ENCODE measurements at places on chromosomes 5 and 9.

DNA sequence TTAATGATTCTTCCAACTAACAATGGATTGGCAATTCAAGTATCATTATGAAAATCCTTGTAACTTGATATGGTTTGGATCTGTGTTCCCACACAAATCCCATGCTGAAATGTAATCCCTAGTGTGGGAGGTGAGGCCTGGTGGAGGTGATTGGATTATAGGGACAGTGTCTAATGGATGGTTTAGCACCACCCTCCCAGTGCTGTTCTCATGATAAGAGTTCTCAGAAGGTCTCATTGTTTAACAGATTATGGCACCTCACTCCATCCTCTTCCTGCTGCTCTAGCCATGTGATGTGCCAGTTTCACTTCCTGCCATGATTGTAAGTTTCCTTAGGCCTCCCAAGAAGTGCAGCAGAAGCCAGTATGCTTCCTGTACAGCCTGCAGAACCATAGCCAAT, 1116.2 kb upstream of the EDIL3 start:
- DNase-seq: peak; percentile 18

GRCh38 chr9:81461196-81461595, 228.2 kb downstream of the TLE1 start:
- DNase-seq: no peak

- DNase-seq: peak; percentile 83
Observed at GRCh38 chr5:169637085-169637548, at the start of gene DOCK2. TSS of gene DOCK2 (plus strand) at chr5:169637275. CDS start at chr5:169637327, 52 bp downstream.

- no peak for DNase-seq
Observed at GRCh38 chr5:91176288-91177016, 206.7 kb downstream of the ARRDC3 start.

- DNase-seq: no peak
Observed at GRCh38 chr9:431701-432100, 217.0 kb downstream of the DOCK8 start.

GRCh38 chr9:27126670-27127069, 17.6 kb downstream of the TEK start:
- DNase-seq: no peak

DNA sequence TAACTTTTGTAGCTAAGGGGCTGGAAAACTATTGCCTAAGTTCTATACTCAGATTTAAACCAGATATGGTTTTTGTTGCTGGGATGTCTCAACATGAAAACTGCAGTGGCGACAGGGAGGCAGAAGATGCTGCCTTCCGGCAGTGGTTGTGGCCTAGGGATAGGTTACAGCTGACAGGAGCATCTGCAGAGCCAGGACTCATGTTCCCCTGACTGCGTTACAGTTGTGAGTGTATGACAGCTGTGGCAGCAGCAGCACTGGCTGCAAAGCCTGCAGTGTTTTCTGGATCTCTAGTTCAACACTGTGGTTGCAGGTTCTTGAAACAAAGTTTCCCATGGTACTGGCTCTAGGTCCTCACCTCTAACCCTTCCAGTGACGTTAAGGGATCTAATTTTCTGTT, 498.8 kb upstream of the CDH18 start:
- no peak for DNase-seq

DNA sequence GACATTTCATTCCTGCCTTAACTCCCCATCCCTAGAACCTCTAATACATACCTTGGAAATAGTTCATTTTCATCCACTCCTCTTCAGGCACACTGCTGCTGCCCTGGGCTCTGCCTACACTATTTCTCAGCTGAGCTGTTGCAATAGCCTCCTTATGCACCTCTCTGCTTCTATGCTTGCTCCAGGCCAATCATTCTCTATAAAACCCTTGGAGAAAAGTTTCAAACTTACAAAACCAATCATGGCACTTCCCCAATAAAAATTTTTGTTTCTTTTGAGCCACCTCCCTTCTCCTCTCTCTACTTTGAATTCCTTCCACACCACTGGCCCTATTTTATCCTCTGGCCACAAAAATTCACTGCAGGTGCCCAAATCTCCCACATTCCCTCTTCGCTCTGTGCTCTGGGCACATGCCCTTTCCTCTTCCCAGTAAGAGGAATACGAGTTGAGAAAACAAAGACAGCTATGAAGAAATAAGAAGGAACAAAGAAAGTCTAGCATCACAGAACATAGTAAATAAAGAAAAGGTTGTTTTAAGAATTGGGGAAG, 301.4 kb downstream of the ELAVL2 start:
- no peak for DNase-seq

- peak; percentile 73 for DNase-seq
Observed at GRCh38 chr5:171116719-171117118, 192.3 kb upstream of the TLX3 start.

GRCh38 chr5:129137637-129138036, 43.1 kb downstream of the ISOC1 start:
- no peak for DNase-seq

DNA sequence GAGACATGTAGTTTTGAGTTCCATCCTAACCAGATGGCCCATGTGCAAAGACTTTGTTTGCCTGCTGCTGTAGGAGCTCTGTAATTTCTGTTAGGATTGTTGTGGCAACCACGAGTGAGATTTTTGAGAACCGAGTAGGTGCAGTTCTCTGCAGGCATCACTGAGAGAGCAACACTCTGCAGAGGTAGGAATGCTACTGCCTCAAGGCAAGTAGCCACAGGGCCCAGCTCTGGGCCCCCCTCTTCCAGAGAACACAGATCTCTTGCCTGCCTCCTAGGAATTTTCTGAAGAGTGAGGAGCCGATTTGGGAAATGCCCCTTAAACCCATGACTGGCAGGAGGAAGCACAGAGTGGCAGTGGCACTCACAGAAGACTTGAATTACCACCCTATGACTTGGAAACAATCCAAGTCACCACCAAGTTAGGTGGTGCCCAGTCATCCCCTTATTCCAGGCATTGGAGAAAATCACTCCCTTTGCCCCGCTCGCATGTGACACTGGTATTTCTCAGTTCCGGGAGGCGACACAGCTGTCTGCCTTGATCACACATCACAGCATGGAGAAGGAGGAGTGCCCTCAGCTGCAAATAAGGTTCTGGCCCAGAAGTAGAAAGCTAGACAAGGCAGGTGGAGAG, 52.5 kb upstream of the SLC2A8 start:
- DNase-seq: no peak

DNA sequence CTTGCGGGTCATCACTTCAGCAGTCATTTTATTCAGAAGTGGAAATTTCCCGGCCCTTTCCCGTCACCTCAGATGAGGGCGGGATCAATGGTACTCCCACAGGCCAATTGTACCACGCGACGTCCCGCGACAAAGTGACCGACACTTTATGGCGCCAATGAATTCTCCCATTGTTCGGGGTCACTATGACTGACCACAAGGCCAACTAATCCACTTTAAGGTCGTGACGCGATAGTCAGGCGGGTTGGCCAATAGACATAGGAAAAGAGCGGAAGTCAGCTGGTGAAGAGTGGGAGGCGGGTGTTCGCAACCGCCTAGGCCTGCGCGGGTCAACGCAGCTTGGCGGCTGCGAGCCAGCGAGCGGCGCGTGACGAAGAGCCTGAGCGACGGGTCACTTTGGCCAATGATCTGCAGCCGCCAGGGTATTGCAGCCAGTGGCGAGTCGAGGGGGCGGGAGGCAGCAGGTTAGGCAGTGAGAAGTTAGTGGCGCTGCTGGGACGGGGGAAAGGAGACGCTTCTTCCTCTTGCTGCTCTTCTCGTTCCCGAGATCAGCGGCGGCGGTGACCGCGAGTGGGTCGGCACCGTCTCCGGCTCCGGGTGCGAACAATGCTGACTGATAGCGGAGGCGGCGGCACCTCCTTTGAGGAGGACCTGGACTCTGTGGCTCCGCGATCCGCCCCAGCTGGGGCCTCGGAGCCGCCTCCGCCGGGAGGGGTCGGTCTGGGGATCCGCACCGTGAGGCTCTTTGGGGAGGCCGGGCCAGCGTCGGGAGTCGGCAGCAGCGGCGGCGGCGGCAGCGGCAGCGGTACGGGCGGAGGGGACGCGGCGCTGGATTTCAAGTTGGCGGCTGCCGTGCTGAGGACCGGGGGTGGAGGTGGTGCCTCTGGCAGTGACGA, at the start of gene ANKHD1:
Gene ANKHD1 (plus strand): TSS at position 472 of the 896 bp plus-strand sequence. CDS start 135 bp downstream, at position 607.
- DNase-seq: peak; percentile 100

- no peak for DNase-seq
Observed at GRCh38 chr5:148511810-148512347, 128.1 kb downstream of the FBXO38 start.

- peak; percentile 45 for DNase-seq
Observed at GRCh38 chr5:41722359-41722950, 147.8 kb downstream of the OXCT1 start.

- DNase-seq: peak; percentile 49
Observed at GRCh38 chr5:83097689-83098231, 20.4 kb downstream of the XRCC4 start.

DNA sequence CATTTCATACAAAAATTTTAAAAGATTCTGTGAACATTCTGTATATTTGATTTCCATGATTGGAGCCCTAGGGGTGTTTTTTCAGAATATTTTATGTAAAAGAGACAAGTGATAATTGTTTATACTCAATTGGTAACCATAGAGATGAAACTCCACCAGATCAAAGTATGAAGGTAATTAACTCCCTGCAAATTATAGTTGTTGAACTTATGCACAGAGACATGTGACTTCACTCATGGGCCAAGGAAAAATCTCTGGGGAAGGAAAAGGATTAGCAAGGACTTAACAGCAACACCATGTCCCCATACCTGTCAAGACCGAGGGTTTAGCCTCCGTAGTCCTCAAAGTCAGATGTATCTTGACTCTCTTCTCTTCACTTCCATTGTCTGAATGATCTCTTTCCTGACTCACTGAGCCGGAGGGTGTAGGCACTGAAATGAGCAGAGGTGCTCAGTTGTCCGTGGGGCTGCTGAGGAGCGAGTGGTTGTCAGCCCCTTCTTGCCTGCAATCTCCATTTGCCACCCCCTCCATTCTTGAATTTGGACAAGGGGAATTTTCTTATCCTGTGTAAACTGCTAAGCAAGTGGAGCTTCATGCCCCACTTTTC, 17.5 kb upstream of the CXCL14 start:
- DNase-seq: no peak

DNA sequence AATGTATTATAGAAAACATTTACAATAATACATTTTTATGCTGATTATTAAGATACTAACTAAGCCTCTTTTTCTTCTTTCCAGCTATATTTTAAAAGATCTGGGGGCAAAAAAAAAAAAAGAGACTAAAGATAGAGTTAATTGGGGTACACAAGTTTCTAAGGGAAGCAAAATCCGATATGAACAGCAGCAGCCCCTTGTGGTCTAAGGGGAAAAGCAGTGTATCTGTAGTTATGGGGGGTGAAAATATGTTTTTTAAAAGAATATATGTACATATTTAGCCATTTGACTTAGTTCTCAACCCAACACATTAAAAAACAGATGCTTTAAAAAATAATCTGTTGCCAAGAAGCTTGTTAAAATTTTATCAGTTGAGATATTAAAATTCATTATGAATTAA, 134.3 kb upstream of the POU5F2 start:
- no peak for DNase-seq

- no peak for DNase-seq
Observed at GRCh38 chr9:75616841-75617566, 273.5 kb upstream of the PCSK5 start.

DNA sequence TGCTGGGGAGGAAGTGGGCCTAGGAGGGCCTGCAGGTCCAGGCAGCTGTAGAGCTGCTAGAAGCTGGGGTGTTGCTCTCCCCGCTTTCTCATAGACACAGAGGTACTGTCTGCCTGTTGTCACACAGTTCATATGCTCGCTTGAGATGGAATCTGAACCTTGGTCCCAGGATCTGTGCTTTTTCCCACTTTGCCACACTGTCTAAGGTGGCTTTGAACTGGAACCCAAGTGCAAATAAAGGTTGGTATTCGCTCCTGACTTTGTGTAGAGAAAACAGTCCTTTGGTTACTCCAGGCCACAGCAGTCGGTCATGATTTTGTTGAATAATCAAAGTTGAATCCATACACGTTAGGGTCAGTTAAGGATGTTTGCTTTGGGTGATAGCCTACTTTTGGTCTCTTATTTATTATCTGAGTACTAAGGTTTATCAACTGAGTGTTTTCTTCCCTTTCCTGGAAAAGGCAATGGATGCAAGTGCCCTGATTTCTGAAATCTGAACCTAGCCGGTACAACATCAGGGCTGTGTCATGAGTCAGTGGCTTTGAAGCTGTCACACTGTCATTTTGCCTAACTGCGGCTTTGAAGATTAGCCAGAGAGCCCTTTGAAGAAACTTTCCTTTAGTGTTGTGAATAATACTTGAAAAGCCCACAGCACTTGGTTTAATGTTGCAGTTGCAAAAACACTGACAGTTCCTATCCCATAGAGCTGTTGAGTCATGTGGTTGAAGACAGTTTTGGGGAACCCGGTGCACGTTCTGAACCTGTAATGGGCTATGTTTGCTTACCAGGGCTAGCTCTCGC, 41.3 kb downstream of the HABP4 start:
- peak; percentile 31 for DNase-seq

All from OCI-M1 (cell line).